Activated naive CD4-positive, alpha-beta T cell treated with Interleukin-2 at 50 U/mL for 16 hours (primary cell): ENCODE measurements at places on chromosomes 7 and 10.

- DNase-seq = no peak
Observed at GRCh38 chr10:78472551-78472890, 438.9 kb downstream of the RPS24 start.

DNA sequence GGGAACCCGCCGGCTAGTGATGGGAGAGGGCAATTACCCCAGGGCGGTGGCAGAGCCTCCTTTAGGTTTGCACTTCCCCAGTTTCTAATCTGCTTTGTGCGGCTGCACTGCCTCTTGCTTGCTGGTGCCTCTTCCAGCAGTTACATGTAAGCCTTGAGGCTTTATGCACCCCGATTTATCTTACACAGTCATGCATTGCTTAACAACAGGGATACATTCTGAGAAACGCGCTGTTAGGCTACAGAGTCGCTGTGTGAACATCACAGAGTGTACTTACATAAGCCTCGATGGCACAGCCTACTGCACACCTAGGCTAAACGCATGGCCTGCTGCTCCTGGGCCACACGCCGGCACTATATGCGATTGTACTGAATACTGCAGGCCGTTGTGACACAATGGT lies 155.6 kb upstream of the MKI67 start:
- no peak for DNase-seq

- DNase-seq = peak; percentile 43
Observed at GRCh38 chr7:43658718-43659548, 70.4 kb downstream of the COA1 start.

- DNase-seq = no peak
Observed at GRCh38 chr10:10855151-10855581, 162.5 kb upstream of the CELF2 start.

DNA sequence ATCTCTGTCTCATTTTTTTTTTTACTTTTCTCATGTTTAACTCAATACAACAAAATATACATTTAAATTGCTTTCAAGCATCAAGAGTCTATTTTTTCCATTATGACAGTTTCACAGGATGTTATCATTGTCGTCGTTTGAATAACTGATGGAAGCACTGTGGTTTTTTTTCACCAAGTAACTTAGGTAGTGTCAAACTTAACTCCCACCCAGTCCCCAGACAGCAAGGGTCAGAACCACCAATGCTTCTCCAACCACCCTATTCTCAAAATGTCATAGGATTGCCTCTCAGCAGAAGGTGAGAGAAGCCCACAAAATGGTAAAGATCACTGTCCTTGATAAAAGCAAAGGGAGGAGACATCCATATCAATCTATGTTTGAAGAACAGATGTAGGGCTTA lies 339.4 kb downstream of the SFMBT2 start:
- no peak for DNase-seq

- DNase-seq = no peak
Observed at GRCh38 chr10:10901906-10902305, 115.8 kb upstream of the CELF2 start.

GRCh38 chr10:110192552-110192951 lies 14.9 kb upstream of the MXI1 start:
- DNase-seq = no peak

DNA sequence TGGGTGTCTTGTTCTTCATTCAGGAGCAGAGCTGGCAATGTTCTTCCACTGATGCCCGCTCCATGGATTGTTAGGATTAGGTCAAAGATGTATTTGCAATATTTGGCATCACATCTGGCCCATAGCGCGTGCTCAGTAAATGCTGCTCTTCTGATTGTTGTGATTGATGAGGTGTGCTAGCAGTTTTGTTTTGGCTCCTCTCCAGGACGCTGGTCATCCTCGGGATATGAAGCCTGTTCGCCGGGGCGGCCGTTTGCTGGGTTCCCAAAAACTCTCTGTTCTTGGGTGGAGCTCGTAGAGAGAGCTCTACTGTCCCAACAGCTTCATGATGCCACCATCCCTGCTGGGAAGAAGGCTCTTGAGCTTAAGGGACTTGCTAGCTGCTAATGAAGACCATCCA lies 96.9 kb downstream of the XRCC2 start:
- no peak for DNase-seq

GRCh38 chr7:23276376-23276775 lies 22.8 kb upstream of the MALSU1 start:
- DNase-seq = no peak

- no peak for DNase-seq
Observed at GRCh38 chr7:94182066-94182465, 177.9 kb upstream of the BET1 start.

DNA sequence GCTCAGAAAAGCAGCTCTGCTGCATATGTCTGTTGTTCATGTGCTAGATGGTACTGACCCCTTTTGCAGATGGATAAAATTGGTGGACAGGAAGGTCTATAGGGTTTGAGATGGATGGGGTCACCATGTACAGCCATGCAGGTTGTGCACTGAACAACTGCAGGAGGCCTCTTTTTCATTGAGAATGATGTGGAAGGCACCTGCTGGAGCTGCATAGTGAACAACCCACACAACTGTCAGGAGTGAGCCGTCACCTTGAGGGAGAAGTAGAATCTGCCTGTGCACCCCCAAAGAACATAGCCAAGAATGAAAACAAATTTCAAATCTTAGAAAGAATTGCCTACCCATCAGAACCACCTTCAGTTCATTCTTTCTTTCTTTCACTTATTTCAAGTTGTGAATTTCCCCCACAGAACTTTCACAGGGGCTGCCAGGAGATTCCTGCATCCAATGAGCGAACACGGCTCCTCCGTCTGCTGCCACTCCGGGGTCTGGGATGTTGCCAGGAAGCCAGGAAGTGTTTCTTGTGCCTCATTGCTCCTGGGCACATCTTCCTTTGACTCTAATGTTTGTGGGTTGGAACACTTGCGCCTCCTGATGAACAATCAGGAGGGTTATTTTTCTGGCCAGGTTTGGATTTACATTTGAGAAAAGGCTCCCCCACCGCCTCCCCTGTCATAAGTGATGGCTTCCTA lies 53.7 kb upstream of the DOCK1 start:
- no peak for DNase-seq

DNA sequence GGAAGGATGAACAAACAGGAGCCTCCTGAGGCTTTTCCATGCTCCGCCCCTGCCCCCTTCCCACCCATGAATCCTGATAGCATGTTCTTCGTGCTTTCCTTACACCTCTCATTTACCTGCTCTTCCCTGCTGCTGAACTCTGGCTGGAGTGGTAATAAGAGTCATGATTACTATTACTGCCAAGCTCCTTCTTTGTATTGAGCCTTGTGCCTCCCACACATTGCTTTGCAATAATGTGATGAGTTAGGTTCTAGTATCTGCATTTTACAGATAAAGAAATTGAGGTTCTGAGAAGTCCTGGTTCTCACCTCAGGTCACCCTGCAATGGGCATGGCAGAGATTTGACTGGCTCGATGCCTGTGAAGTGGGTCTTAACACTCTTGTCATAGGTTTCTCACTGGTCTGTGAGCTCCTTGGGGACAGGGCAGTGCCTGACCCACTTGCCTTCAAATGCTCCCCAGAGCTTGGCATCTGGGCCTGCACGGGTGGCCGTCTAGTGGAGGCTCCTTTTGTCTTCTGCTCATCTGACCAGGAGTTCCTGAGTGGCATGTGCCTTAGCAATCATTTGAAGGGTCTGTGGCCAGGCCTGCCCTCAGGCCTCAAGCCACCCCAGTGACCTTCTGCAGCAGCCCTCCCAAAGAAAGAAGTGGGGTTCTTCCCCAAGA lies 309.2 kb upstream of the ZMIZ1 start:
- DNase-seq = no peak

DNA sequence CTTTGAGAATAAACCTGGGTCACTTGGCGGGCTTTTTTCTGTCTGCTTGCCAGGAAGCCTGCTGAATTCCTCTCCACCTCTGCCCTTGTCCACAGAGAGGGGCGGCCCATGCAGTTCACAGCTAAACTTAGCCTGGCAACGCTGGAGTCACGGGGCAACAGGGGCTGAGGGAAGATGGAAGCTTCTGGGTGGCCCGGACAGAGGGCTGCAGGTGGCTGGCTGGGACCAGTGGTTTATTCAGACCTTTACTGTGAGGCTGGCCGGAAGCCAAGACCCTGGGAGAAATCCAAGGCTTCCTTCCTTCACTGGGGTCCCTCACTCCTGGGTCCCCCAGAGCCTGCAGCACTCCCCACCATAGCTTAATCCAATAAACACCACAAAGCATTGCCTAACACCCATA lies 17.0 kb downstream of the ITPRIP start:
- no peak for DNase-seq

DNA sequence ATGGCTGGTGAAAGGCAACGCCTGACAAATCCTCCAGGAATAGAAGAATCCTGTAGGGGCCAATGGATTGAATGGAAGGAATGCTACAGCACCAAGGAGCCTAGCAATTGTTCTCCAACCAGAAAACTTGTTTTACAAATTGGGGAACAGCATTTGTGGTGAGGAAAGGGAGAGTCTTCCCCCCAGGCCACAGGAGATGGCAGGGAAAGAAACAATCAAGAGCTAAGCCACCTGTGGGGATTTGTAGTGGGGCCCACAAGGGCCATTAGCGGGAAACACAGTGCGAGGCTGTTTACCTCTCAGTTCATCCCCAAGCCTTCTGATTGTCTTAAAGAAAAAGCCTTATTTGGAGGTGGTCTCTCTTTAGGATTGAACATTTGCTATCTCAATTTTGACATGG lies 48.5 kb upstream of the KCNMA1 start:
- no peak for DNase-seq
